Activated CD4-positive, alpha-beta T cell treated with anti-CD3 and anti-CD28 coated beads, Interleukin-2, amount 10 ng/mL, durations not matched to agents 7 days and 5 days (primary cell): ENCODE measurements at places on chromosomes 11 and 22.

DNA sequence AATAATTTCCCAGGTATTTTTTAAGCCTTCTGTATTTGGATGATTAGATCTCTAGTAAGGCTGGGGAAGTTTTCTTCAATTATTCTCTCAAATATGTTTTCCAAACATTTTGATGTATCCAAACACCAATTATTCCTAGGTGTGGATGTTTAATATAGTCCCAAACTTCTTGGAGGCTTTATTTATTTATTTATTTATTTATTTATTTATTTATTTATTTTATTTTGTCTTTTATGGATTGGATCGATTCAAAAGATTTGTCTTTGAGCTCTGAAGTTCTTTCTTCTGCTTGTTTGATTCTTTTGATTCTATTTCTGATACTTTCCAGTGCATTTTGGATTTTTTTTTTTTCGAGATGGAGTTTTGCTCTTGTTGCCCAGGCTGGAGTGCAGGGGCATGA, 2267.9 kb upstream of the RAG2 start:
- no peak for DNase-seq

DNA sequence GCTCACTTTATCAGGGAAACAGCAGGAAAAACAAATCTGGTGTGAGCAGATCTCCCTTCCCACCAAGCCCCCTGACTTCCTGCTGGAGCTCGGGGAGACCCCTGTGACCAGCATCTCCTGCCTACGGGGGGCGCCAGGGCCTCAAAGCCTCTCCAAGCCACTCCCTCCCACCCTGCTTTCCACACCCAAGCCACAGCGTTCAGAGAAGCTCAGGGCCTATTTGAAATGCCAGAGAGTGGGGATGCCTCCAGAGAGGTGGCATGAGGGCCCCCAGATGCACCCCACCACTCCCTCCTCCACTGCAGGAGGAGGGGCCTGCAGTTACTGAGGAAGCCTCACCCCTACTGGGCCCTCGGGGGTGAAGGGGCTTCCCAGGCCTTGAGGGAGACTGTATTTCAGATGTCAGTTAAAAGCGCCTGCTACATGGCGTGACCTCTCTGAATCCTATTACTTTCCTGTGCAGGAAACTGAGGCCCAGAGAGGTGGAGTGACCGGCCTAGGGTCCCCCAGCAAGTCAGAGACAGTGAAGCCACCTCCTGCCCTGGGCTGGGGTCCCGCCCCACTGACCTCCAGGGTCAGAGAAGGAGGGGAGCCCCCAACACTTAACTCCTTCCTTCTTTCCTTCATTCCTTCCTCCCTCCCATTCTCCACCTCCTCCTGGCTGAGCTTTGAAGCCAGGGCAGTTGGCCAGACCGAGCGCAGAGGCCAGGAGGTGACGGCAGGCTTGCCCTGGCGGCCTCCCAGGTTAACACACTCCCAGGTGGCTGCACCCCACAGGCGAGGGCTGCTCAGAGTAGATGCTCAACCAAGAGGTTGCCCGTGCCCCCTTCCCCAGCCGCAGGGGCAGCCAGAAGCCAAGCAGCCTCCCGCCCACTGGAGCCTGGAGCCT, 6.0 kb upstream of the CDKN1C start:
- no peak for DNase-seq

- no peak for DNase-seq
These were observed 5.4 kb downstream of the HYOU1 start for GRCh38 chr11:119051440-119052162.

DNA sequence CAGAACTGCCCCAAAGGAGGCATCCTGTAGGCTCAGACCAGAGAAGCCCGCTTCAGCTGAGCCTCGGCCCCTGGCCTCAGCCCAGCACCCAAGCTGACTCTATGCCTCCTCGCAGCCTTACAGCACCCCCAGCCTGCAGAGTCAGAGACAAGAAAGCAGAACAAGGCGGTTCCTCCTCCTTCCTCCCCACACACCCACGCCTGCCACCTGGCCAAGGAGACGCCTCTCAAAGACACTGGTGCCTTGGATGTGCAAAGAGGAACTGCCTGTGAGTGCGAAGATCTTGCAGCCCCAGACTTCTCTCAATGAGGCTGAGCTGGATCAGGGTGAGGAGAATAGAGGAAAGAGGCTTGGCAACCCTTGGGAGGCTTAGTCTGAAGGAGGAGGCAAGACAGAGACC, 60.2 kb downstream of the PDE2A start:
- no peak for DNase-seq

GRCh38 chr11:134282121-134283045, 6.2 kb downstream of the GLB1L3 start:
- no peak for DNase-seq

DNA sequence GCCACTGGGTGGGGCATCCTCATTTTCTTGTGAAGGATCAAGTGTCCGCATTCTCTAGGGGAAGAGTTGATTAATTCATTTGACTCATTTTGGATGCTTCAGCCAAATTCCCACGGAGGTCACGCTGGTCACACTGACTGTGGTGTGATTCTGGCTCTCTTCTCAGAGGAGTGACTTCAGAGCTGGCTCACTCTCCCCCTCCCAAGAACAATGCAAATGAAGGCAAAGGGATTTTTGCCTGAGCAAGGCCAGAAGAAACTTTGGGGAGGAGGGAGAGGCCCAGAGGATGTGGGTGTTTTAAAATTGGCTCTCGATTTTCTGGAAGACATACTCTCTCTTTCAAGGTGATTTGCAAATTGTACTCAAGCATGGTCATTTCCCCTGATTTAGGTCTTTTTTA, 51.1 kb upstream of the LMO2 start:
- no peak for DNase-seq

DNA sequence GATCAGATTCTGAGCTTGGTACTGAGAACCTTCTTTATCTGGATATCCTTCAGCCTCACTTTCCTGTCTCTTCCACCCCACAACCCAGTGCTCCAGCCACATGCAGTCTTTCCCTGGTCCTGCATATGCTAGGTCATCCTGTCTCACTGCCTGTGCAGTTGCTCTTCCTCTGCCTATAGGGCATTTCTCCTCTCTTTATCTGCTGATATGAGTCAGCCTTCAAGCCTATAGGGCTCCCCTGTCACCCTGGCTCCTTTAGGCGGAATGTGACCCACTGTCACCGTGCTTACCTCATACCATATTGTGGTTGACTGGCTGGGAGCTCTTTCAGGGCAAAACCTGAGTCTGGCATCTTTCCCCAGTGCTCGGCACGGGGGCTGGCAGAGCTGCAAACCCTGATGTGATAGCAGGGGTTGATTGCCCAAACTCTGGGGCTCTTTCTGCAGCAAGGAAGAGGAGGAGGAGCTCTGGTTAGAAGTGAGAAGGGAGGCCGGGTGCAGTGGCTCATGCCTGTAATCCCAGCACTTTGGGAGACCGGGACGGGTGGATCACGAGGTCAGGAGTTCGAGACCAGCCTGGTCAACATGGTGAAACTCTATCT, 26.3 kb downstream of the MEI1 start:
- DNase-seq, result no peak

DNA sequence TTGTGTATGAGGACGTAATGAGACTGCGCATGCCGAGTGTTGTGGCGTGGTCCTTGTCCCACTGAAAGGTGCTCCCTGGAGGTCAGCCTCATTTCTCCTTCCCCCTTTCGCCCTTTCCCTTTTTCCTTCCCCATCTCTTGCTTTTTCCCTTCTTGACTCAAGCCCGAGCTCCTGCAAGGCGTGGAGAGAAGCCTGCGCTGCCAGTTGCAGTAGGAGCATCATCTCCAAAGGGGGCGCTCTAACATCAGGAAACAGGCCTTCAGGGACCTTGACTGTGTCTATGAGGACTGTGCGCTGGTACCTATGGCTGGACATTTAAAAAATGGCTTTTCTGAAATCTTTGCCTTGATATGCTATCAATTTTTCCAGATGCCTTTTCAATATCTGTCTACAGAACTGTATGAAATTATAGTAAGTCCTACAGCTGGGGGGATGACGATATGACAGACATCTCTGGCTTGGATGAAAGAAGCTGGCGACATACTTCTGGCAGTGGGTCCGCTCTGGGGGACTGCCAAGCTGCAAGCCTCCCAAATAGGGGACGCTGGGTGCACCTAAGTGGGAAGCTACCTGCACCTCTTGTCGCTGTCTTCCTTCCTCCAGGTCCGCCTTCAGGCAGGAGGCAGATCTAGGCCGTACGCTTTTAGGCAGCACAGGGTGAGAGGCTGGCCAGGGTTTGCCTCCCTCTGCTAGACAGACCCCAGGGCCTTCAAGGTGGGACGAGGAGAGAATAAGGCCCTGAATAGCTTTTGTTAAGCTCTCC, 96.5 kb downstream of the NXPE2 start:
- DNase-seq, result no peak

- no peak for DNase-seq
These were observed 102.1 kb downstream of the ARHGAP32 start for GRCh38 chr11:129090056-129090455.

DNA sequence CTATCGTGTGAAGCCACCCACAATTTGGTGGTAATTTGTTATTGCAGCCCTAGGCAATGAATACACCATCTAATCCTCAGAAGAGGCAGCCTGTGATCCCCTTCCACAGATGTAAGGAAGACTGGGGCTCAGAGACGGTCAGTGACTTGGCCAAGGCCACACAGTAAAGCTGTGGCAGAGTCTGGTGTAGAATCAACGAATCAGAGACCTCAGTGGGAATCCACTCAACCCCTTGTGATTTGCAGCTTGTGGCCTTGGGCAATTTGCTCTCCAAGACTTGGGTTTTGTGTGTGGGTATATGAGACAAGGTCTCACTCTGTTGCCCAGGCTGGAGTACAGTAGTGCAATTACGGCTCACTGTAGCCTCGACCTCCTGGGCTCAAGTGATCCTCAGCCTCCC, 1.9 kb downstream of the LGALS2 start:
- no peak for DNase-seq

DNA sequence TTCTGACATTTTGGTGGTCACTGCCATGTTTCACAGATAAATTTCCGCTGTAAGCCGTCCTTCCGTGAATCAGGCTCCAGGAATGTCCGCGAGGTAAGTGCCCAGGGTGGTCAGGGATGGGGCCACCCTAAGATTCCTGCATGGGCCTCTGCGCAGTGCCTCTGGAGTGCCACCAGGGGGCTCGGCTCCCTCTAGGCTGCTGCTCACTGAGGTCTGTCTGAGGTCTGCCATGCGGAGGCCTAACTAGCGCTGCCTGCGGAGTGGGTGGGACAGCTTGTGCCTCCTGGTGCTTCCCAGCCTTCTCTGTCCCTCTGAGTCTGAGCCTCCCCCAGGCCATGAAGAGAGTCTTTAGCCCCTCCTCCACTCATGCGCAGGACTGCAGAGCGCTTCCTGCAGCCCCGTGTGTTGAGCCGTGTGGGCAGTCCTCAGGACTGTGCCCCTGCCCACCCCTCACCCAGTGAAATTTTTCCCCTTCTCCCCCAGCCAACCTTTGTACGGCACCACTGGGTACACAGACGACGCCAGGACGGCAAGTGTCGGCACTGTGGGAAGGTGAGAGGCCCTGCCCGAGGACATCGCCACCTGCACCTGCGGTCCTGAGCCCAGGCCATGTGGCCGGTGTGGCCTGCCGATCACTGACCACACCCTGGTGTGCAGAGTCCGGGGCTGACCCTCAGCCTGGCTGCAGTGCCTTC, 11.9 kb upstream of the MDK start:
- peak; percentile 62 for DNase-seq

DNA sequence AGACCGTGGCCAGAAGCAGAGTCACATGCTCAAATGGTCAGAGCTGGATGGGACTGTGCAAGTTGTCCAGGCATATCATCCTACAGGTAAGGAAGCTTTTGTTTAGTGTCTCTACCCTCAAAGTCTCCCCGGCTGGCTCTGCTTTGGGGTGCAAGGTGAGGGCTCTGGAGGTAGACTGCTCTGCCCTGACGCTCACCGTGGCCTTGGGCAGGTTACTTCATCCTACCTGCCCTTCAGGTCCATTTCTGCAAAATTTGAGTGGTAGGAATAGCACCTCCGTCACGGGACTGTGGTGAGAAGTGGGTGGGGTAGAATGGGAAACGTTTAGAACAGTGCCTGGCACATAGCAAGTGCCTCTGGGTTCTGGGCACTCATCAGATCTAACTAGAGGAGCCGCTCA, 42.2 kb downstream of the NAT10 start:
- DNase-seq, result no peak

GRCh38 chr11:122159173-122159721, 43.2 kb upstream of the BLID start:
- no peak for DNase-seq

DNA sequence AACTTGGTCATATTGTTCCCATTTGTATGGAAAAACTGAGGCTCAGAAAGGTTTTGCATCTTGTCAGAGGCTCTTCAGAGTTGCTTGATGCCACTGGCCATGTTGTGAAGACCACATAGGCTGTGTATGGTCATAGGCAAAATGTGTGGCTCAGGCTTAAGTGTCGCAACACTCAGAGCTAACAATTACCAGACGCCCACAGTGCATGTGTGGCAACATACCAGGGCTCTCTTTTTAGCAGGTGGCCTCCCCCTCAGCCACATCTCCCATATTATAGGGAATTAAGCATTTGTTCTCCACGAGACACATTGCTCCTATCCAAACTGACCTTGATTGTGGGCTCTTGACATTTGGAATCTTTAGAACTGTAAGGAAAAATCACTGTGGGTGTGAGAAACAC, 802.5 kb downstream of the DLG2 start:
- DNase-seq, result no peak

DNA sequence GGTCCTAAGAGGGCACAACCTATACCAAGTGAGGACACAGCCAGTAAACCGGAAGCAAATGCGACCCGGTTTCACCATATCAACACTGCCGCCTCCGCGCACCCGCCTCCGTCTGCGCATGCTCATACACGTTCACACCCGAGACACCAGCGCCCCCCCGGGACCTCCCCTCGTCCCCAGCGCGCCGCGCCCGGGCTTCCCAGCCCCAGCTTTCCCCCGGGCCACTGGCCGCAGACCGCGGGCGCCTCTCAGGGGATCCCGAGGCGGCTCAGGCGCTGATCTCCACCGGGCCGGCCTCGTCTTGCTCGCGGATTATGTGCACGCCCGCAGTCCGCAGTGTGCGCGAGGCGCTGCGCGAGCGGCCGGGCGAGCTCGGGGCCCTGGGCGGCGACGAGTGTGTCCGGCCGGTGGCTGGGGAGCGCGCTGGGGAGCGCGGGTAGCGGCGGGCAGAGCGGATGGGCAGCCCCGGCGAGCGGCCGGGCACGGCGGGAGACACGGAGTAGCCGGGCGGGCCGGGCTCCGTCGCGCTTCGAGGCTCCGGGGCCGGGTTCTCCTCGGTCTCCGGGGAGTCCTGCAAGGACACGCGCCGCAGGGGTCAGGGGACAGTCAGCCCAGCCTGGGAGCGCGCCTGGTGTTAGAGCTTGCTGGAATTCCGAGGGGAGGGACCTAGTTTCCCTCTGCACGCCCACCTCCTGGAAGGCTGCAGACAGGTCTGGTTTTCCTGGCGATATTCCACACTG, 2.0 kb downstream of the HEPN1 start:
- peak; percentile 78 for DNase-seq

GRCh38 chr22:34099278-34099677, 179.0 kb upstream of the LARGE1 start:
- no peak for DNase-seq
